ENCODE measurements at places on chromosomes 2 and 18. TPM values are rescaled to one million over a fixed set of nuclear protein-coding genes. Genes with fewer than 3 reads are reported as not detected.

Gene DSC3
- polyA plus RNA-seq, result 0.22 TPM

Gene GKN1
- polyA plus RNA-seq, result 0.19 TPM

Gene PID1
- 31.3 TPM for polyA plus RNA-seq

Gene YES1
- 41.9 TPM for polyA plus RNA-seq
